Dermis microvascular lymphatic vessel endothelial cell (primary cell): ENCODE measurements at places on chromosomes 1 and 21. TPM values are rescaled to one million over a fixed set of nuclear protein-coding genes. Genes with fewer than 3 reads are reported as not detected.

The TGFB2 gene
- total RNA-seq: 13.4 and 32.7 TPM in 2 replicates

The CAMK2N1 gene
- total RNA-seq: 0.76 and 1.0 TPM in 2 replicates

The ANXA9 gene
- total RNA-seq: not detected in 2 replicates

The OBSCN gene
- total RNA-seq: 2.3 and 5.8 TPM in 2 replicates

The ACBD6 gene
- total RNA-seq: 53.6 and 55.2 TPM in 2 replicates
